ENCODE measurements at places on chromosomes 1 and 21. TPM values are rescaled to one million over a fixed set of nuclear protein-coding genes. Genes with fewer than 3 reads are reported as not detected.

DNA sequence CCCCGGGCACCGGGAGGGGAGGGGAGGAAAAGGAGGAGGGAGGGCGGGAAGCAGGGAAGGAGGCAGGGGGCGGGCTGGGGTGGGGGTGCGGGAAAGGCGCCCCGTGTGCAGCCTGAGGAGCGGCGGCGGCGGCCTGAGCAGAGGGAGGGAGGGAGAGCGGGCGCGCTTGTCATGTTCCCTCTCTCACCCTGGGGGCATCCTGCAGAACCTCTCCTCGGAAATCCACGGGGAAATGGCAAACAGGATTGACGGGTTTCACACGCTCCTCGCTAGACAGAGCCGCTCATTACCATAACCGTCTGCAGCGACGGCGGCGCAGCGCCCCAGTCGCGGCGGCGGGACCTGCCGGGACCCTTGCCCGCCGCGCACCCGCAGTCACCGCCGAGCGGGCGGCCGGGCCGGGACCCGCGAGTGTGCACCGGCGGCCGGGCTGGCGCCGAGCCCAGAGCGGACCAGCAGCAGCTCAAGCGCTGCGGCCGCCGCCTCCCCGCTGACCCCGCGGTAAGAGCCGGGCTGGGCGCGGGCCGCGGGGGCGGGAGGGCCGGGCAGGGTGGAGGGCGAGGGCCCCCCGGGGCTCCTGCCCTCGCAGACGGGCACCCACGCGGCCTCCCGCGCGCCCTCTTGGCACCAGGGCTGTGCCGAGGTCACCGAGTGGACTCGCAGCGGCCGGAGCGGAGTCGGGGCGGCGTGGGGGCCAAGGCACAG, at the start of gene SERTAD4:
SERTAD4 (plus strand) TSS at position 286 of the 705 bp plus-strand sequence. CDS start 5,165 bp downstream, outside the sequence.
- H3K27me3 ChIP-seq, result peaks cover 39% of the 10 kb centered on the region
- peaks cover 15% of the 10 kb centered on the region for H3K4me1 ChIP-seq
- H3K36me3 ChIP-seq, result no peaks in the 10 kb centered on the region
- H3K27ac ChIP-seq, result no peak within 1 kb of the TSS
- no peak within 1 kb of the TSS for H3K4me3 ChIP-seq

DNA sequence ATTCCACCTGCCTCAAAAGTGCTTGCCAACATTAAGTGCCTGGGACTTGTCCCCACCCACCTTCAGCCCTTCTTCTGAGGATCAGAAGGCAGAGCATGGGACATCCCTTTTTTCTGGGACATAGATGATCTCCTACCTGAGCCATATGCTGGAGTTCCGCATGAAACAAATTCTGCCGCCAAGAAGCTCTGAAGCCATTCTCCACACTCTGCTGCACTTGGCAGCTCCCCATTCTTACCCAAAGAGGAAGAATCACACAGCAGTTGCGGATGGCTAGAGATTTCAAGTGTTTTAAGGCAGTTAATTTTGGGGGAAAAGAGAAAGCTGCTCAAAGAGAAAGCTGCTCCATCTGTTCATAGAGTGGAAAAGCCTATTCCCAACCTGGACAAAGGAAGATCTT, 197.3 kb upstream of the COA6 start:
- H3K4me1 ChIP-seq, result no peaks in the 10 kb centered on the region
- H3K27me3 ChIP-seq, result peaks cover 3% of the 10 kb centered on the region
- DNase-seq, result no peak
- no peak overlapping the region for H3K4me3 ChIP-seq
- no peak overlapping the region for H3K27ac ChIP-seq

DNA sequence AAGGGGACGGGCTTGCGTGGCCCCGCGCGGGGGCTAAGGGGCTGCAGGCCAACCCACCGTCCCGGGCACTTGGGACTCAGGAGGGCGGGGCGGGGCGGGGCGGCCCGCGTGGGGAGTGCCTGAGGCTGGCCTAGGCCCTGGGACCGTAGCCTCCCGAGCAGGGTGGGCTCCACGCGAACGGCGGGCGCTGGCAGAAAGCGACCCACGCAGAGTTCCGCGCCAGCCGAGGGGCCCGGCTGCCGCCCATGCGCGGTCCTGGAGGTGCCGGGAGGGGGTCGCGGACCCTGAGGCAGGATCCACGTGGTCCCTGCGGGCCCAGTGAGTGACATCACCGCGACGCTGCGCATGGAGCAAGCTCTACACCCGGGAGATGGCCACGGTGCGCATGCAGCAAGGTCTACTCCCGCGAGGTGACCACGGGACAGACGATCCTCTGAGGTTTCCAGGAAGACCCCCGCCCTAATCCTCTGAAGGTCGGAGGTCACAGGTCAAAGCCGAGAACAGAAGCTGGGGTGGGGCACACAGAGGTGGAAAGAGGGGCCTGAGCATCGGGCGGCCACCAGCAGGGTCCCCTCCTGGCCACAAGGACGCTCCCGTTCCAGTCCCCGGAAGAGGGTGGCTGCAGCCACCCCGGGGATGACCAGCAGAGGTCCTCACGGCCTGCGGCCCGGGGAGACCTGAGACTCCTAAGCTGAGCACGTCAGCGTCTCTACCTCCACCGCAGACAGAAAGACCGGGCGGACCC, 13.5 kb upstream of the SLC19A1 start:
- H3K27me3 ChIP-seq, result no peaks in the 10 kb centered on the region
- H3K27ac ChIP-seq, result peak overlapping the region; percentile 34
- no peaks in the 10 kb centered on the region for H3K36me3 ChIP-seq
- H3K4me1 ChIP-seq, result peaks cover 24% of the 10 kb centered on the region

DNA sequence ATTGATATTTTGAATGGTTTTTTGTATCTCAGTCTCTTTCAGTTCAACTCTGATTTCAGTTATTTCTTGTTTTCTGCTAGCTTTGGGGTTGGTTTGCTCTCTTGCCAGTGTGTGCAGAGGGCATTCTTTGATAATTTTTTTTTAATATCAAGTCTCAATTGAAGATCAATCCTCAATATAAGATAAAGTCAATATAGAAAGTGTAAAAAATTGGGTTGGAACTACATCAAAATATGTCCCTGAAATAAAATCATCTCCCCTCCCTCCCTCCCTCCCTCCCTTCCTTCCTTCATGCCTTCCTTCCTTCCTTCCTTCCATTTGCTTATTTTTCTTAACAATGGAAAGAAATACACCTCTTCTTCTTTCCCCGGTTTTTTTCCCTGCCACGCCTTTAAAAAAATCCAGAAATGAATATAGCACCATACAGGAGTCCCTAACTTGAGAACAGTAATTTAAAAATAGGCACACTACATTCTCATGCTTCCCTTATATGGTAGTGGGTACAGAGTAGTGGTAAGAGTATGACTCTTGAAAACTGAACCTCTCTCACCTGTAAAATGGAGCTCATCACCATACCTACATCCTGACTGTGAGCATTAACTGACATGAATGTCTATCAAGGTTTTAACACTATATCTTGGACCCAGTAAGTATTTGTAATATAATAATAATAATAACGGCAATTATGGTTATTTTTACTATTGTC, 221.9 kb downstream of the GIPC2 start:
- H3K36me3 ChIP-seq, result no peaks in the 10 kb centered on the region
- DNase-seq, result no peak
- no peaks in the 10 kb centered on the region for H3K27me3 ChIP-seq
- H3K4me1 ChIP-seq, result no peaks in the 10 kb centered on the region

DNA sequence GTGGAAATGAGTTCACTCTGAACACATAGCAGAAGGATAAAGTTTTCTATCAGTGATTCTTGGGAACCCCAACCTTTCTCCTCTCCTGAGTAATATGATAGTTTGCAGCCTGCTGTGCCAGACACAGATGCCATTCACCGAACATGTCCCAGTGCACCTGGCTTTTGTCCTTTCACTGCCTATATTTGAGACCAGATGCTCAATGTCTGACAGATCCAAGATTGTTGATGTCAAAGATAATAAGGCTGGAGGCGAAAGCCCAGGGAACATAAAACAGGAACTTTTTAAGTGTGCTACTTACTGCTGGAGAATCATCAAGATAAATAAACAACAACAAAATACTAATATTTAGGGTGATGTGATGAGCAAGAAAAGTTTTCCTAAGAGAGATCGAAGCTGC, 139.3 kb downstream of the TIAM1 start:
- H3K36me3 ChIP-seq, result no peaks in the 10 kb centered on the region
- no peak overlapping the region for H3K27ac ChIP-seq
- DNase-seq, result no peak
- H3K4me1 ChIP-seq, result peaks cover 5% of the 10 kb centered on the region

- no peaks in the 10 kb centered on the region for H3K4me1 ChIP-seq
- no peak overlapping the region for H3K4me3 ChIP-seq
- no peaks in the 10 kb centered on the region for H3K36me3 ChIP-seq
Observed at GRCh38 chr1:145795257-145795881, 28.5 kb downstream of the RNF115 start.

GRCh38 chr1:236021424-236022135, 43.3 kb downstream of the NID1 start:
- H3K27ac ChIP-seq, result no peak overlapping the region
- no peaks in the 10 kb centered on the region for H3K27me3 ChIP-seq
- H3K4me1 ChIP-seq, result no peaks in the 10 kb centered on the region
- H3K36me3 ChIP-seq, result no peaks in the 10 kb centered on the region

DNA sequence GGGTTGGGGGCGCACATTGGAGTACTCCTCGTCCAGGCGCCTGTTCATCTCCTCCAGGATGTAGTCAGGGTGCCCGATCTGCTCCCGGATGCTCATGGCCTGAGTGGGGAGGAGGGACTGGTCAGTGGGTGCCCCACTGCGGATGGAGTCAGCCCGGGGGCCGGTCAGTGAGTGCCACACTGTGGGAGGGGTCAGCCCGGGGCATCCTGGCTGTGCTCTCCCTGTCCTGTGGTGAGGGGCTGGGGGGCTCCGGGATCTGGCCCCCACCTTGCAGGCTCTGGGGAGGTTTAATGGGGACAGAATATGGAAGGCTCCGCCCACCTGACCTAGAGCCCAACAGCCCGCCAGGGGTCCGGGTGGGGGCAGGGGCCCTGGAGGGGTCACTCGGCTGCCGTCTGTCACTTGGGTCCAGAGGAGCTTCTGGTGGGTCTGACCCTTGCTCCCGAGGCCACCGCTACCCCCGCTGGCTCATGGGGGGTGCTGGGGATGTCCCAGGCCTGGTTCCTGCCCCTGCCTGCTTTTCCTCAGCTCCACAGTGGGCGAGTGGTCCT, 8.8 kb downstream of the PRXL2B start:
- H3K27me3 ChIP-seq, result peaks cover 19% of the 10 kb centered on the region
- no peak overlapping the region for H3K4me3 ChIP-seq
- no peak overlapping the region for H3K27ac ChIP-seq
- peaks cover 4% of the 10 kb centered on the region for H3K4me1 ChIP-seq
- no peaks in the 10 kb centered on the region for H3K36me3 ChIP-seq

DNA sequence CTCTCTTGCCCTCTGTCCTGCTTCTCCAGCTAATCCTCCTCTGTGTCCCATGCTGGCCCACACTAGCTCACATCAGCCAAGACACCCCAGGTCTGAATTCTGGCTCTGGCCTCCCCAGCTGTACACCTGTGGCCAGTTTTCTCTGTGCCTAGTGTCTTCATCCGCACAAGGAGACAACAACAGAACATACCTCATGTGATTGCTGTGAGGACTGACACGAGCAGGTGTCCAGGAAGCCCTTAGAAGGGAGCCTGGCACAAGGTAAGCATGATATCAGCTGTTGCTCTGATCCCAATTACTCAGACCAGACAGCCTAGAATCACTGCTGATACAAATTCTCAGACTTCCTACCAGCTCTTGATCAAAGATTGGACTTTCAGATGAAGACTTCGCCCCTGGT, 71.2 kb upstream of the GJB5 start:
- no peak overlapping the region for H3K4me3 ChIP-seq
- H3K27ac ChIP-seq, result no peak overlapping the region
- no peaks in the 10 kb centered on the region for H3K36me3 ChIP-seq
- DNase-seq, result no peak

DNA sequence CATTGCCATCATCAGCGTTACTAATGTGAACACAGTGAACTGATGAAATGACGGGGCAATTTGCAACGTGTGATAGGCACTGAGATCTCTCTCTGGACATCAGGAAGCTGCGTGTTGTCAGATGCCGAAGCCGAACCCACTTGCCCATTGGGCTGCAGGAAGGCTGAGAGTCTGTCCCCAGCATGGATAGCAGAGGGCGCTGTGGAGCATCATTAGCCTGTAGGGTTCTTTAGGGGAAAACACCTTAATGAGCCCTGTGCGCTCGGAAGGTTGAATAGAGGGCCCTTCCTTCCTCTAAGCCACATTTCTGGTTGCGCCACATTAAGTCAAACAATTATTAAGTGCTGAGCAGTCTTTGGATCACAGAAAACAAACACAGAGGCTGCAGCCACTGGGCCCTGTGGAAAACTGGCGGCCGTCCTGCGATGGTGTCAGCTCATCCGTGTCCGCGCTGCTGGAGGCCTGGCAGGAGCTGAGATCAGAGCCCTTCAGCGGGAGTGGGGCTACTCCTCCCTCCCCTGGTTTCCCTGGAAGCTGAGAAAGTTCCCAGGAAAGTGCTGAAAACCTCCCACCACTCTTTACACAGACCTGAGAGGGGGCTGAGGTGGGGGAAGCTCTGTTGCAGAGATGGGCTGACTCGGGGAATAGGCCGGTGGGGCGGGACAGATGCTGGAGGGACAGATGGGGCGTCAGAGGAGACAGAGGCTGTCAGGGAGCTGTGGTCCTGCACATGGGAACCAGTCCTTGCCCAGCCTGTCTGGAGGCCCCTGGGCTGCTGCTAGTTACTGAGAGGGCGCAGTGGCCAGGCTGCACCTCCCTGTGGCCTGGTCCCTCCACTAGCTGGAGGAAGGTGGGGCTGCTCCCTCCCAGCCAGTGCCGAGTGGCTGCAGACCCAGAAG, 12.7 kb downstream of the TFF2 start:
- no peaks in the 10 kb centered on the region for H3K36me3 ChIP-seq
- H3K27me3 ChIP-seq, result no peaks in the 10 kb centered on the region
- H3K4me1 ChIP-seq, result peaks cover 8% of the 10 kb centered on the region
- H3K4me3 ChIP-seq, result no peak overlapping the region

DNA sequence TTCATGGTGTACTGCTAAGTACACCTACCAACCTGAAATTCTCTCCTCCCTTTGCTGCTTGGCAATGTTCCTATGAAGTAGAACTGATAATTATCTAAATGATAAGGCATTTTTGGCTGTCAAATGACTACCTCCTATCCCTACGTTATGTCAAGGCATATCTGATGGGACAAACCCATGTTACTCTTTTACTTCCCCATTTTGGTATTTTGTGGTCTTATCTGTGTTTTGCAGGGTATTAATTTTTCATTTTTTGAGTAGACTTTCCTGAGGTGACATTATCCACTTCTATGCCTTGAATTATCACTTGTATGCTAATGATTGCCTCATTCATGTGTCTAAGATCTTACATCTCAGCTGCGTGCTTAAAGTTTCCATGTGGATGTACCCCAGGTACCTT, 499.6 kb upstream of the B3GALT2 start:
- H3K27me3 ChIP-seq, result no peaks in the 10 kb centered on the region
- H3K4me1 ChIP-seq, result no peaks in the 10 kb centered on the region
- no peaks in the 10 kb centered on the region for H3K36me3 ChIP-seq
- DNase-seq, result no peak

GRCh38 chr1:56204206-56204605, 375.2 kb downstream of the PLPP3 start:
- no peaks in the 10 kb centered on the region for H3K36me3 ChIP-seq
- H3K4me3 ChIP-seq, result no peak overlapping the region
- H3K27ac ChIP-seq, result no peak overlapping the region
- no peaks in the 10 kb centered on the region for H3K27me3 ChIP-seq

GRCh38 chr1:219428651-219429050, 184.3 kb downstream of the ZC3H11B start:
- H3K4me3 ChIP-seq, result no peak overlapping the region
- no peaks in the 10 kb centered on the region for H3K36me3 ChIP-seq
- H3K27me3 ChIP-seq, result no peaks in the 10 kb centered on the region
- no peaks in the 10 kb centered on the region for H3K4me1 ChIP-seq

Gene RGS18
- 0.71 TPM for polyA plus RNA-seq

Gene CNR2
- 63.4 TPM for polyA plus RNA-seq

Gene VCAM1
- not detected for polyA plus RNA-seq

Gene FAM78B
- 0.22 TPM for polyA plus RNA-seq

Gene PRAMEF25
- polyA plus RNA-seq, result not detected

Gene NLRP3
- polyA plus RNA-seq, result 2.9 TPM

Gene H6PD
- polyA plus RNA-seq, result 11.3 TPM

Gene CFHR3
- not detected for polyA plus RNA-seq

Gene ANGPTL3
- polyA plus RNA-seq, result not detected
